ENCODE measurements at places on chromosomes 2 and 18.
A peak's percentile ranks its signal among the peaks of the same experiment; 100 is the strongest.

- no peak for DNase-seq
These were observed 51.4 kb upstream of the DNER start for GRCh38 chr2:229765721-229766120.

- DNase-seq = no peak
These were observed 112.1 kb upstream of the LRATD1 start for GRCh38 chr2:14520385-14520945.

- DNase-seq = peak; percentile 21
These were observed 17.4 kb downstream of the SLC38A11 start for GRCh38 chr2:164937864-164938401.

- DNase-seq = no peak
These were observed 85.3 kb downstream of the CYP26B1 start for GRCh38 chr2:72062336-72062735.

- no peak for DNase-seq
These were observed 119.5 kb downstream of the LRRTM1 start for GRCh38 chr2:80185091-80185490.

GRCh38 chr18:48919547-48919946, 31.2 kb downstream of the SMAD7 start:
- no peak for DNase-seq

GRCh38 chr2:130756053-130756873, 923 bp downstream of the AMER3 start:
- DNase-seq = no peak

DNA sequence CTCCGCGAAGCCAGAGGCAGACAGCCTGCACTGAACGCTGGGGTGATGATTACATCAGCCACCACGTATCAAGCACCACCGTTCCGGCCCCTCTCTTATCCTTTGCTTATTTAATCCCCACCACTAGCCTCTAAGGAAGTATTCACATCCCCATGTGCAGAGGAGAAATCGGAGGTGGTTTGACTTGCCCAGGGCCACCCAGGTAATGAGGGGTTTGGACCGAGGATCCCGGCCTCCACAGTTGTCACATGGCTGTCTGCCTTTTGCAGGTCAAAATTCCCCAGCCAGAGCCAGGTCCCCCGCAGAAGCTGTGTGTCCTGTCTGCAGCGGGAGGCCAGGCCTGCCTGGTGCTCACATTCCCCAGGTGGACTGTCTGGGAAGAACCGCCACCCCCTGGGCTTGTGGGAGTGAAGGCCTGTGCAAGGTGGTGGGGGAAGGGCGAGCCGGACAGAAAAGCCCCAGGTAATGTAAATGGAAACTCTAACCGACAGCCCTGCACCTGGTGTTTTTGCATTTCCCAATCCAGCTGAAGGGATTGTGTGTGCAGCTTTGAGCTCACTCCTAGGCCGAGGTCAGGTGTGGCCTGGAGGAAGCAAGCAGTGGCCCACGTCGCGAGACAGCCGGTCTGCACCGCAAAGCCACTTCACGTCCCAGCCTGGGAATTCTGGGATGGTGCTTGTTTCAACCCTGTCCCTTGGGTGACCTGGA, 108.5 kb upstream of the ID2 start:
- DNase-seq = no peak

All from transverse colon (tissue), 4 donors.